ENCODE measurements at places on chromosomes 4 and X.

GRCh38 chr4:72243641-72244040 lies 211.8 kb downstream of the NPFFR2 start:
- no peak for DNase-seq

DNA sequence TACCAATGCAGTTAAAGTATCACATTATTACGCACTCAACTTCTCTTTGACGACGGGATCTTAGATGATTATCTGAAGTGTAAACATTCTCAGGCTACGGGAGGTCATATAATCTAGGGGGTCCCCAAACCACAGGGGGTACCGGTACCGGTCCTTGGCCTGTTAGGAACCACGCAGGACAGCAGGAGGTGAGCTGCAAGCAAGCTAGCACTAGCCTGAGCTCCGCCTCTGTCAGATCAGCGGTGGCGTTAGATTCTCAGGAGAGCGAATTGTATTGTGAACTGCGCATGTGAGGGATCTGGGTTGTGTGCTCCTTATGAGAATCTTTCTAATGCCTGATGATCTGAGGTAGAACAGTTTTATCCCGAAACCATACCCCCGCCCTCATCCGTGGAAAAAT lies 20.6 kb upstream of the PRR27 start:
- no peak for DNase-seq

DNA sequence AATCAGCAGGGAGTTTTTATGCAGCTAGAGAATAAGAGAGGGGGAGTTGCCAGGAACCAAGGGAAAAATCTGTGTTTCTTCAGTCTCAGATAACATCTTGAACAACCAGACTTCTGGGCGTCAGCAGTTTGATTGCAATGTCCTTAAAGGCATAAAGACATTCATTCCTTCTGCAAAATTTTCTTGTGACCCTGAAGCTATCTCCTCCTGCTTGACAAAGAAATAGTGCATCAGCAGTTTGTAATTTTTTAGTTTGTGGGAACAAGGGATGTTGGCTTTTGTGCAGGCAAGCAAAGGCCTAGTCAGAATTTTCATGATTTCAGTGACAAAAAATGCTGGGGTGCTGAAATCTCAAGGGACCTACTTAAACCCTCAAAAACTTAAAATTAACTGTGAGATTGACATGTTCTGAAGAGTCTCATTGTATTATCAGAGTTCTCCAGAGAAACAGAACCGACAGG lies 125.8 kb upstream of the UNC5C start:
- DNase-seq: no peak

DNA sequence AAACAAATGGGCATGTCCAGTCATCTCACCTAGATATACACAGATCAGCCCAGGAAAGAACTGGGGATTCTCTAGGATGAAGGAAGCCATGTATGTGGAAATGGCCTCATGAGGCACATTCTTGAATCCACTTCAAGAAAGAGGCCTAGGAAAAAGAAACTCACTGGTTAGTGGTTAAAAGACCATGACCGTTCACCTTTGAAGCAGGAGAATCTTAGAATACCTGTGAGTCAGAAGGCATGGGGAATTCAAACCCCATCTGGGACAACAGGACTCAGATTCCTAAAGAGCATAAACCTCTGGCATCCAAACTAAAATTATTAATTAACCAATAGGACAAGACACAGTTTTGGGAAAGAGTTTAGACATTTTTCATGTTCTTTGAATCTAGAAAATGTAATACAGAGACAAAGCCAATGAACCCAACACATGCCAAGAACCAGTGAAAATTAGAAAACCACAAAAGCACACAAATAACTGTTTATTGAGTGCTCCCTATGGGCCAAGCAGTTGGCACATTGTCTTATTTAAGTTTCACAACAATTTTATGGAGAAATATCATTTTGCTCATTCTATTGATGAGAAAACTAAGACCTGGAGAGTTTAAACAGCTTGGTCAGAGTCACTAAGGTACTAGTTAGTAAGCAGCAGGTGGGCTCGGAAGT lies 97.5 kb downstream of the NPNT start:
- no peak for DNase-seq

DNA sequence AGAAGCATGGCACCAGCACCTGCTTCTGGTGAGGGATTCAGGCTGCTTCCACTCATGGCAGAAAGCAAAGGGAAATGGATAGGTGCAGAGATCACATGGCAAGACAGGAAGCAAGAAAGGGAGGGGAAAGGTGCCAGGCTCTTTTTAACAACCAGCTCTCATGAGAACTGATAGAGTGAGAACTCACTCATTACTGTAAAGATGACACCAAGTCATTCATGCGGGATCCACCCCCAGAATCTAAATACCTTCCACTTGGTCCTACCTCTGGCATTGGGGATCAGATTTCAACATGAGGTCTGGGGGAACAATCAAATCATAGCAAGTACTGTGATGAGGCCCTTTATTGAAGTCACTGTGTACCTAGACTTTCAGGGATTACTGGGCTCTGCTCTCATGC lies 72.0 kb upstream of the PRDM5 start:
- DNase-seq: no peak
